ENCODE measurements at places on chromosomes 7 and 10.

GRCh38 chr10:115939101-115939854, 333.7 kb downstream of the GFRA1 start:
- DNase-seq = no peak

DNA sequence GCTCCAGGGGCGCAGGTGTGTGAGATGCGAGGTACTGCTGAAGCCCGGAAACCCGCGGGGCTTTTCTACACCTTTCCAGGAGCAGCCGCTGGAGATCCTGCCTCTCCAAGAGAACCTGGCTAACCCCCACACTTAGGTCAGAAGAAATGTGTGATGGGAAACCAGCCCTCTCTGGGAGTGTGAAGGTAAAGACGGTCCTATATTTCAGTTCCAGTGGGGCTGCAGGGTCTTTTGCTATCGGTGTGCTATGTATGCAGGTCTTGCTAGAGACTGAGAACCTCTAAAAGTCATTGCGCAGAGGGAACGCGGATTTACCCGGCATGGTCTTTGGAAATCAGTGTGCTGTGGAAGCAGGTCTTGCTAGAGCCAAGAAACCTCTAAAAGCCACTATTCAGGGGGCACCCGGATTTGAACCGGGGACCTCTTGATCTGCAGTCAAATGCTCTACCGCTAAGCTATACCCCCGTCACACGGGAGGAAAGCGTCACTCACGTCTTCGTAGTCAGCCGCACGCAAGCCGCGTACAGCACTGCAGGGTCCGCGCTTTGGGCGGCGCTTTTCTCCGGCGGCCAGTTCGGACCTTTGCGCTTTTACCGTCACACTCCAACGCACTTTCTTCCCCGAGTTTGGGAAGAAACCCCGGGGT, 46.0 kb downstream of the ZNF777 start:
- DNase-seq = peak; percentile 48

DNA sequence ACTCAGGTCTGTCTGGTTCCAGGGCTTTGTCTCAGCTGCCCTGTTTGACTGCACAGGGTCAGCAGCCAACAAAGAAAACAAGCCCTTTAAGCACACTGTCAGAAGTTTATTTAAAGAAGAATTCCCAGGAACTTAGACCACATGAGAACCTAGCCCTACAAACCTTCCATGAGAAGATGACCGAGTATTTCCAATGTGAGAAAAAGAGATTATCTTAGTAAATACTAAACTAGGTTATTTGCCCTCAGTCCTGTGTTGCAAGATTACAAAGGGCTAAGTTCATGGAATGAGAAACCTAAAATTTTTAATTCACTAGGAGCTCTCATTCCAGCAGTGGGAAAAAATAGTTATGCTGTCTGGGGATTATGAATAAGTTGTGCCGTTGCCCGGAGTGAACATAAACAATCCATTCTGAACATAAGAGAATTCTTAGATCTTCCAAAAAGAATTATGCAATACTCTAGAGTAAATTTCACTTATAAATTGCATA, 46.7 kb downstream of the NOC3L start:
- DNase-seq = no peak

GRCh38 chr7:92404170-92404614, 43.1 kb upstream of the GATAD1 start:
- DNase-seq = no peak

DNA sequence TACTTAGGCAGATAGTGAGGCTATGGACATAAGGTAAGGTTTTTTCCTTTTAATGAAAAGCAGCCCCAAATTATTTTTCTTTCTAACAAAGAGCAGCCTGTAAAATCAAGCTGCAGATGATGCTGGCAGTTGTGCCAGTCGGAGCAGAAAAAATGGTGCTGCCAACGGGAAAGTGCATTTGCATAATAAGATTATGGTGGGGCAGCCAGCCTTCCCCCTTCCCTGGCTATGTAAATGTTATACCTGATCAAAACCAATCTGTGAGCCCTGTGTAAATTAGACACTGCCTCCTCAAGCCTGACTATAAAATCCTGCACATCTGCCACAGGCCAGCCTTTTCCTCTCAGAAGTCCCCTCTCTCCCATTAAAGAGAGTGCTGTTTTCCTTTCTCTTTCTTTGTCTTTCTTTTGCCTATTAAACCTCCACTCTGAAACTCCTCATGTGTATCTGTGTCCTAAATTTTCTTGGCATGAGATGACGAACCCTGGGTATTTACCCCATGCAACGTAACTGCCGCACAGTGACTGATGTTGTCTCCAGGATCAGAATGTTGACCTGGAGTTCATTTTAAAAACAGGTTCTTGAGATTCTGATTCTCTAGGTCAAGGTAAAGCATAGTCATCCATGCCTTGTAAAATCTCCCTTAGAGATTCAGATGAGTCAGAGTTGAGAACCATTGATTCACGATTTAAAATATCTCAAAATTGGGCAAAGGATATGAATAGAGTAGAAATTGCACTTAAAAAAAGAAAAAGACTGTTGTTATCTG, 167.3 kb upstream of the C1GALT1 start:
- no peak for DNase-seq

All from activated T-cell treated with anti-CD3 and anti-CD28 coated beads for 1 hour (primary cell).